ENCODE measurements at places on chromosomes 5 and 9.

DNA sequence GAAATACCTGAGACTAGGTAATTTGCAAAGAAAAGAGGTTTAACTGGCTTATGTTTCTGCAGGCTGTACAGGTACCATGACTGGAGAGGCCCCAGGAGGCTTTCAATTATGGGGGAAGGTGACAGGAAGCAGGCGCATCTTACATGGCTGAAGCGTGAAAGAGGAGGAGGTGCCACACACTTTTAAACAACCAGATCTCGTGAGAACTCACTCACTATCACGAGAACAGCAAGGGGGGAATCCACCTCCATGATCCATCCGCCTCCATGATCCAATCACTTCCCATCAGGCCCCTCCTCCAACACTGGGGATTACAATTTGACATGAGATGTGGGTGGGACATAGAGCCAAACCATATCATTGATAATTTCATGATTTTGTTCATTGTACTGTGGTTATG is 2.5 kb upstream of the MED27 start:
- DNase-seq = no peak

DNA sequence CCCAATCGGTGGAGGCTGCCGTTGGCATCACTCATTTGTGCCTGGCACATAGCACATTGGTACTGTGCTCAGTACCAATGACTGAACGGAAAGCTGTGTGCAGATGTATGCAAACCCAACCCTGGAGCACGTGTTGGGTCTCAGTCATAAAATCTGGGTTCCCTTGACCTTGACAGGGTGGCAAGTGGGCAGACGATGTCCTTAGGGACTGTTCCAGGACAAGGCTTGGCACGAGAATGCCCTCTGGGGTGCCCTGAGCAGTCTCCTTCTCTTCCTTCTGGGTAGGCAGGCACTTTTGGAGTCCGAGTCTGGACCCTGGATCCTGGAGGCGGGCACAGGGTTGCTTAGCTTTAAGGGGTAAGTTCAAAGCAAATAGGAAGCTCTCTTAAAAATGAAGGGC is 75.8 kb downstream of the MACROH2A1 start:
- no peak for DNase-seq

DNA sequence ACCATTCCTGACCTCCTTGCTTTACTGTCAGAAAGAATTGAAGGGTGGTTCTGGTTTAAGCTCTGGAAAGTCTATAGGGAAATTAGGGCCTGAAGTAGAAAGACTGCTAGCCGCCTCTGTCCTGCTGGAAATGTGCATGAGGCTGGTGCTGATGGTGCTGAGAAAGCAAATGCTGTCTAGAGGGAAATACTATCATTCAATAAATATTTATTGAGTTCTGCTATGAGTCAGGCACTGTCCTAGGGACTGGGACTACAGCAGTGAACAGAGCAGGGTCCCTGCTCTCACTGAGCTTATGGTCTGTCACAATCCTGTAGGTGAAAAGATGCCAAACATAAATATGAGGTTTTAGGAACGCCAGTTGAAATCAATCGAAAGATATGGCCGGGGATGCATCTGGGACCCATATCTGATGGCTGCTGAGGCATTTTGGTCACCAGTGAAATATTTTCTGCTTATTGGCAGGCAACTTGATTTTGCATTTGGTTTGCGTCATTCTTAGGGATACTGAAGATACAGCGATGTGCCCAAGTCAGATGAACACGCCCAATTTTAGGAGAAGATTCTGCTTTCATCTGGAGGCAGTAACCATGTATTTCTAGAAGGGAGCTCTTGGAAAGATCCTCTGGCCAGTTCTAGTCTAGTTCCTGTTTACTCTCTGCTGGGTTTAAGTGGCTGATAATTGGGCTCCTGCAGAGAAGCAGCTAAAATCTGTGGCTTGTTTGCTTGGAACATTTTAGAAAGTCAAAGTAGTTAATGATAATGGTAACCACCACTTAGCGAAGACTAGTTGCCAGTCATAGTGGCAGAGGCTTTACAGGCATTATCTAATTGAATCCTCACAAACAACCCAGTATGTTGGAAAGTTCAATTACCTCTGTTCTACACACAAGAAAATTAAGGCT is 73.3 kb downstream of the INSYN2B start:
- no peak for DNase-seq

DNA sequence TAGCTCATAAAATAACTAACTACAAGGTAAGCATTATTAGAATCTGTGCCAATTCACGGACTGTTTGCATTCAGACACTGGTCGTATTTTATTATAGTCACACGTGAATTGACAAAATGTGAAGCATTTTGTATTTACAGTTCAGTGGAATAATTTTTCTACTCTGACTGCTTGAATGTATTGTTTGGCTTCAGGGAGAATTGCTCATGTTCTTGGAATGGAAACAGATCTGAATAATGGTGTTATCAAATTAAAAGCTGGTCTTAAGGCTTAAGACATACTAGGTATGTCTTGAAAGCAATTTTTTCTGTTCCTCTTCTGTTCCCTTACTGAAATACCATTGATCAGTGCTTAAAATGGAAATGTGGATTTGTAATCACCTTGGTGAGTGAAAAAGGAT is 543.7 kb upstream of the TLE4 start:
- DNase-seq = no peak

GRCh38 chr5:38719916-38720315 is 125.9 kb upstream of the OSMR start:
- DNase-seq = no peak

DNA sequence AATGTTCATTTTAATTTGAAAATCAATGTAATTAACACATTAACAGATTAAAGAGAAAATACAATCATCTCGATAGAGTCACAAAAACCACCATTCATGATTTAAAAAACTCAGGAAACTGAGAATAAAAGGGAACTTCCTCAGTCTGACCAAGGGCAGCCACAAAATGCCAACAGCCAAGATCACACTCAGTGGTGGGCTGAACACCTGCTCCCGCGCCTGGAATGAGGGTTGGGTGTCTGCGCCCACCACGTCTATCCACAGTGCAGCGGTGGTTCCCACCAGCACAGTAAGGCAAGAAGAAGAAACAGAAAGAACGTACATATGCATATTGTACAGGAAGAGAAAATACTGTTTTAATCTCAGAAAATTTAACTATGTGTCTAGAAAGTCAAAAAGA is 11.7 kb upstream of the NSMF start:
- DNase-seq = no peak

DNA sequence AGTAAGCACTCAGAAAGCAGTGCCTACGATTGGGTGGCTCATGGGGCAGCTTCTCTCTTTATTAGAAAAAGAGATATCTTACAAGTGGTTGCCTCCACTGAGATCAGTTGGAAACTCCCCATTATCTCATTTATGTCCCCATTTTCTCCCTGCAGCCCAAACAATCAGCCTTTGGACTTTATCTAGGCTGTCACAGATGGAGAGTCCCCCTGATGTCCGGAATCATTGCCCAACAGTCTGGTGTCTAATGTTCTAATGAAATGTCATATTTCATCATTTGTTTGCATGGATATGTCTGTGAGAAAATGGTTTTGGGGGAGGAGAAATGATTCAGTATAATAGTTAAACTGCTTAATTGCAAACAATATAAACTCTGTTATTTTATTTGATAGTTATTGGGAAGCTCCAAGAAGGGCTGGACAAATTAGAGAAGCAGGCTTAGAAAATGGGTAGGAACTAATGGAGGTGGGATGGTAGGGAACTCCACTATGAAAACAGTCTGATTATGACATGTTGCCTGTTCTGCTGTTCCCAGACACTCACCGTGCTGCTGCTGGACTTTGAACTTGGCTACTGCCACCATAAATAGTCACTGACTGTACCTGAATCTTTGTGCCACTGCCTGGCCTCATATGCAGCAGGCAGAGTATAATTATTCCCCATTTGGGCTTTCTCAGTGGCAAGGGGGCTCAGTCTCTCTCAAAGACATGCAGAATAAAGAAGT is 38.3 kb upstream of the SMAD5 start:
- no peak for DNase-seq

GRCh38 chr5:34609951-34610441 is 46.1 kb upstream of the RAI14 start:
- no peak for DNase-seq

GRCh38 chr9:26462751-26463150 is 429.9 kb downstream of the CAAP1 start:
- no peak for DNase-seq

- DNase-seq = no peak
Observed at GRCh38 chr5:34485768-34486030, 170.4 kb upstream of the RAI14 start.

DNA sequence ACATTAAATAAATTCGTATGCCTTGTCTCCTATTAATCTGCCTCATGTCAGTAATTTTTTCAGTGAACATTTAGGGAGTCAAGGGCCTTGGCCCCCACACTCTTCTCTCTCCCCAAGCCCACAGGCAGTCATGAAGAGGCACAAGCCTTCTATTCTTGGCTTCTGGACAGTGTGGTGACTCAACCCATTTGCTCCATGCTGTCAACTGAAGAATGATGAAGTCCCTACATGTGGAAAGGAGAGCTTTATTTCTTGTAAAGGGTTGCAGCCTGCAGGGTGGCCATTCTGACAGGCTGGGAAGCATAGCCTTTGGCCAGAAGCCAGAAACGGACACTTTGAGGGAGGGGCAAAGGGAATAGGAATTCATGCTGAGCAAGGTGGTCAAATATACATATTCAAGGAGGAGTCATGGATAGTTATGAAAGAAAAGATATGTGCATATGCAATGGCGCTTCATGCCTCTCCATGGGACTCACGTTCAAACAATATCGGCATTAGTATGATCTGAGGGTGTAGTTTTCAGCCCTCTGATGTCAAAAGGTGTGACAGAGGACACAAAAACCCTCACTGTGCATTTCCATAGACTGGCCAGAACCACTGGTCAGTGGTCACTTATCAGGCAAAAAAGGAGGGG is 31.3 kb downstream of the ANKRA2 start:
- no peak for DNase-seq

GRCh38 chr5:147310059-147310704 is 75.4 kb downstream of the STK32A start:
- peak; percentile 77 for DNase-seq

GRCh38 chr5:89133129-89133528 is 250.1 kb upstream of the MEF2C start:
- DNase-seq = no peak

GRCh38 chr9:17476401-17476800 is 102.5 kb upstream of the SH3GL2 start:
- no peak for DNase-seq

DNA sequence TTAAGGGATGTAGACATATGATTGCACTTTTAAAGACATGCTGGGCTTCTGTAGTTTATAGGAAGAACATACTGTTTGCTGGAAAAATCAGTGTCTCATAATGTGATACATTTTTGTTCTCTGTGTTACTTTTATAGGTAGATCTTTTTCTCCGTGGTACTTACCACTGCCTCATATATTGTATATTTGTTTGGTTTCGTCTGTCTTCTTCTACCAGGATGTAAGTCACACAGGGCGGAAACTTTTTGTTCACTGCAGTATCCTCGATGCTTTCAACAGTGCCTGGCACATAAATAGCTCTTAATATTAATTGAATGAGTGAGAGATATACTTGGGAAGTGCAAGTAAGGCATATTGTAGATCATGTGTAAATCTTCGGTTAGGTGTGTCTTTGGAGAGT is 135.4 kb downstream of the GDNF start:
- DNase-seq = no peak

DNA sequence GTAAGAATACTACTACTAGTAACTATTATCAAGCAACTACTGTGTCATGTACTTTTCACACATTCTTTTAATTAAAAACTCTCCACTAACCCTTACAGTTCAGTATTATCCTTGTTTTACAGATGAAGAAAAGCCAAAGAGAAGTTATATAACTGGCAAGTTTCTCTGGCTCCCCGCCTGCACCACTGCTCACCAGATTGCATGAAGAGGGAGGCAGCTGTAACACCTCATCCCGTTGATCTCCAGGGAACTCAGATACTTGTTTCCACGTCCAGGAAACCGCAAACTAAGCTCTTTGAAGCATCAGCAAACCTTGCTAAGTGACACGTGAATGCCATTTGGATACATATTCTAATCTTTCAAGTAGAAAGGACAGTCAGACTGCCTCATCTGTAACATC is 70.3 kb downstream of the RIGI start:
- no peak for DNase-seq

GRCh38 chr5:120405923-120406322 is 58.2 kb upstream of the PRR16 start:
- DNase-seq = no peak

- no peak for DNase-seq
Observed at GRCh38 chr9:93361995-93362394, 89.5 kb upstream of the FAM120A start.

DNA sequence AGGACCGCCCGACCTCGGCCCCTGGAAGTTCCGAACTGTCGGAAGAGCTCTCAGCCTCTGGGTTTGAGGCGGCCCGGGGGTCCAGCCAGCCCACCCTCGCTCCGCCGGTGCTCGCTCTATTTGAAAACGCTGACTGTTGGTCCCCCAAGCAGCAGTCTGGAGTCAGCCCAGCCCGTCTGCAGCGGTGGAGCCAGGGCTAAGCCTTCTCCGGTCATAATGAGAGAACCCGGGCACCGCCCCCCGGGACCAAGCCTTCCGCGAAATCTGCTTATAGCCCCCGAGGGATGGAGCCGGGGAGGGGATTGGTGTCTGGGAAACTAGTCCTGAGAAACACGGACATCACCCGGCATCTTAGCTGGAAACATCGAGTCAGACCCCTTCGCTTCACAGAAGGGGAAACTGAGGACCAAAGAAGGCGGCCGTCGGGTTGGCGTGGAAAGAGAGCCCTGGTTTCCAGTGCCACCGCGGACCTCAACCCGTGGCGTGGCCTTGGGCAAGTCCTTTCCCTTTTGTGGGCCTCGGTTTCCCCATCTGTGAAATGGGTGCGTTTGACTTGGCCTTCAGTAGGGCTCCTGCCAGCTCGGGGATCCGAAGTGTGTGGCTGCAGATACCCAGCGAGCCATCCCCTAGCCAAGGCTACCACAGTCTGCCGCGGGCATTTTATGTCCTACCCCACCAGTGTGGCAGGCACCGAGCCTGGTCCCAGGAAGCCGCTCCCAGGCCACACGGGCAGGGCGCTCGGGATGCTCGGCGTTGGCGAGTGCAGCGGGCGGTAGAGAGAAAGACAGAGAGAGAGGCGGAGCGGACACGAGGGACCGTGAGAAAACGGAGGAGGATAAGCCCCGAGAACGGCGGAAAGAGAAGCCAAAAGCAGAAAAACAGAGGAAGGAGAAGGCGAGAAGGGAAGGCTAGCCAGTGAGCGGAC is 857 bp downstream of the ADAM19 start:
- no peak for DNase-seq

GRCh38 chr5:5378531-5378930 is 43.9 kb upstream of the ICE1 start:
- DNase-seq = no peak

DNA sequence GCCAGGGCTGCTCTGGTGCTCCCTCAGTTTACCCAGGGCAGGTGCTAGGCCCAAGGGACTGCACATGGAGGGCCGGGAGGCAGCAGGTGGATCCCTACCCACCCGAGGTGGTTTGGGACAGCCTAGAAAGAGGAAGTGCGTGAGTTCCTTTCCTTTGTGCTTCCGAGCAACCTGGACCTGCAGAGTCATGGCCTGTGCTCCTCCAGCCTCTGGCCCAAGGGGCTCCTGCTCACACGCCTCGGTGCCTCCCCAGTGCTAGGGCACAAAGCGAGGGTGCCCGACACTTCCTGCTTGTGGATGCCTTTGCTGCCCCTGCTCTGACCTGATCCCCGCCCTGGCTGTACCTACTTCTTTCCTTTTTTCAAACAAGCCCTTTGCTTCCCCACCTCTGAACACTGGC is 79.3 kb downstream of the RXRA start:
- DNase-seq = peak; percentile 57

All from PC-9 (cell line).